ENCODE measurements at places on chromosomes 16 and 17.

GRCh38 chr16:64507240-64508024 is 614.4 kb downstream of the CDH11 start:
- no peak for DNase-seq

DNA sequence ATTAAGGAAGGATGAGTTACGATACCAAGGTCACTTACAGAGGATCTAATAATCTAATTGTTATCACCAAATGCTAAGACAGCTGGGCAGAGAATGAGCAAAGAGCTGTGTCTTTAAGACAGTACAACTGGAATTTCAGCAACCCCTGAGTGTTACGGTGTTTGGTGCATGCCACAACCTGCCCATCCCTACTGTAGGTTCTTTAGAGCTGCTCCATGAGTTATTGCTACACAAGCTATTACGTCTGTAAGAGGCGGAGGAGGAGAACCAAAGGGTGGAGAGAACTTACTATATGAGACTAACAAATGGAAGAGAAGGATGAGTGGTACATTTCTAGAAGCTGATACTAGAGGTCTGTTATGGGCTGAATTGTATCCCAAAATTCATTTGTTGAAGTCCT is 14.2 kb upstream of the C17orf78 start:
- DNase-seq = no peak

DNA sequence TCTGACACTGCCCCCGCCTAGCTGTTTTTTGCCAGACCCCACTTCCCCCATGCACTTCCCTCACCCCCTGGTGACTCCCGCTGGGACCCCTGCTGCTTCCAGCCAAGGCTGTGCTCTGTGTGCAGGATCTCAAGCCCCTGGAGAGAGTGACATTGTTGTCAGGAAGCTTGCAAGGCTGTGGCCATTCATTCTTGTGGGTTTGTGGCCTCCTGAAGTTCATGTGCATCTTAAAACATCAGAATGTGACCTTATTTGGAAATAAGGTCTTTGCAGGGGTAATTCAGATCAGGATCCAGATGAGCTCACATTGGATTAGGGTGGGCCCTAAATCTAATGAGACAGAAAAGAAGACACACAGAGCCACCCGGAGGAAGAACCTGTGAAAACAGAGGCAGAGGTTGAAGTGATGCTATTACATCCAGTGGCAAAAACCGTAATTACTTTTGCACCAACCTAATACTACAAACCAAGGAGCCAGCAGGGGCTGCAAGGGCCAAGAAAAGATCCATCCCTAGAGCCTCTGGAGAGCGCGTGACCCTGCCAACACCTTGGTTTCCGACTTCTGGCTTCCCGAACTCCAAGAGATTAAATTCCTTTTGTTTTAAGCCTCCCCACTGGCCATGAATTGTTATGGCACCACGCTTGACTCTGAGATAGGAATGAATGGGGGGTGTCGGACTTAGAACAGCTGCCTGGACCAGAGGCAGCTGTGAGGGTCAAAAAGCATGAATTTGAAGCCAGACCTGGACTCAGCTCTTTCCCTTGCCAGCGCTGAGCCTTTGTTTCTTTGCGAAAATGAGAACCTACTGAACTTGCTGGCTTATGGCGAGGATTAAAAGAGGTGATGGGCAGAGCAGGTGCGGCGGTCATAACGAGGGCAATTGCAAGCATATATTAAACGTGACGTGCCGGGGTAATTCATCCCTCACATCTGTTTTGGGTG is 75.5 kb downstream of the BMERB1 start:
- no peak for DNase-seq

GRCh38 chr17:47803201-47803600 is 18.4 kb downstream of the OSBPL7 start:
- DNase-seq = no peak

DNA sequence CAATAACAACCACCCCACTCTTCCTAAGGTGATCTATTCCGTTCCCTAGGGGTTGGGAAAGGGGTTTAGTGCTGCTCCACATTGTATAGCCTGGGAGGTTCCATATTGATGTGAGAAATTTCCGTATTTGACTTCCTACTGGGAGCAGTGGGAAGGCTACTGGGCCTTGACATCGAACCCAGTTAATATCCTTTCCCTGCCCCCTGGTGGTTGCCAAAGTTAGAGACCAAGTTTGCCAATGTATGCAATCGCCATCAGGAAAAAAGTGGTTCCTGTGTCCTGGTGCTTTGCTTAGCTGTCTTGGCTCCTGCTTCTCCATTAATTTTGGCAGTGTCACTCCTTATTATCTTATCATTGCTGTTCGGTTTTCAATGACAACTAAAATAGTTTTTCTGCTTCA is 914.9 kb downstream of the KCNJ2 start:
- no peak for DNase-seq

- peak; percentile 87 for DNase-seq
Measured at GRCh38 chr16:648781-649589, at the start of gene WDR90. TSS of gene WDR90 (plus strand) at chr16:649365. CDS start at chr16:649417, 52 bp downstream.

GRCh38 chr17:71963351-71963750 is 157.5 kb upstream of the SOX9 start:
- no peak for DNase-seq

DNA sequence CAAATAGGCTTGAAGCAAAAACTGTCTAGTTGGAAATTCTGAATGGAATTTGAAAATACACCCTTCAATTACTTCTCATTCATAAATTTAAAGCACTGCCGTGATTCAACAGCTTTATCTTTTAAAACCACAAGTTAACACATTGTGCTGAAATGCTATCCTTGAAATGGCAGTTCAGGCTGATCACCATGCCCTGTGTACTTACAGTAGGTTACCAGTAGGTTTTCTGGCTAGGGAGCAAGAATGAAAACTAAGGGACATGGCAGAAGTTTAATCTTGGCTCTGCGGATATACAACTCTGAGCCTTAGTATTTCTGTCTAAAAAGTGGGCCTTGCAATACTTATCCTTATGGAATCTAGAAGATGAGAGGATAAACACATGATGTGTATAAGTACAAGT is 28.0 kb downstream of the NXPH3 start:
- no peak for DNase-seq

DNA sequence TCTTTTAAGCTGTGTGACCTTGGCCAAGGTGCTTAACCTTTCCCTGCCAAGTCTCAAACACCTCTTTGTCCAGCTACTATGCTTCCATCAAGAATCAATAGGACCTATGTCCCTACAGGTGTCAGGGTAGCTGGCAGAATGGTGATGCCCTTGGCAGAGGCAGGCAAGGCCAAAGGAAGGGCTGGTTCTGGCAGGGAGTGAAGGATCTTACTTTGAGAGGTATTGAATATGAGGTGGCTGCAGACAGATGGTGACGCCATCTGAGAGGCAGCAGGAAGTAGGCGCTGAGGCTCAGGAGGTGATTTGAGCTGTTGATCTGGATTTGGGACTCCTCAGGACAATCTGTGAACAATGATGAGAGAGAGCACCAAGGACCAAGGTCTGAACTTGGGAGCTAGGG is 12.5 kb downstream of the ABCC3 start:
- no peak for DNase-seq

DNA sequence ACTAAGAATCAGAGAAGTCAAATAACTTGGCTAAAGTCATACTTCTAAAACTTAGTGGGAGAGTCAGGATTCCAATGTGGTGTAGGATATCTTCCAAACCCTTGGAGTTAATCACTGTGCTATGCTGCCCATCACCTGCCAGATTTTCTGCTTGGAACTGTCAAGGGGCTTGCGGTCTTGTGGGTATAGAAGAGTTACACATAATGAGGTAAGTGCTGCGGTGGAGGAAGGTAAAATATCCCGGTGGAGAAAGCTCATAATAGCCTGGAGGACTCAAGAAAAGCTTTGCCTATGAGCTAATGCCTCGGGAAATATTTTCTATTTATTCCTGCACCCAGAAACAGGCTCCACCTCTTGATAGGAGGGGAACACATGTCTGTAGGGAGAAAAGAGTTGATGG is 195.6 kb downstream of the UTP18 start:
- no peak for DNase-seq

Data from activated T-helper 1 cell treated with anti-CD3 and anti-CD28 coated beads, Interleukin-2, amount 50 U/mL, for 16 hours (primary cell).